SJSA1 (cell line): ENCODE measurements at places on chromosomes 6 and 20.

DNA sequence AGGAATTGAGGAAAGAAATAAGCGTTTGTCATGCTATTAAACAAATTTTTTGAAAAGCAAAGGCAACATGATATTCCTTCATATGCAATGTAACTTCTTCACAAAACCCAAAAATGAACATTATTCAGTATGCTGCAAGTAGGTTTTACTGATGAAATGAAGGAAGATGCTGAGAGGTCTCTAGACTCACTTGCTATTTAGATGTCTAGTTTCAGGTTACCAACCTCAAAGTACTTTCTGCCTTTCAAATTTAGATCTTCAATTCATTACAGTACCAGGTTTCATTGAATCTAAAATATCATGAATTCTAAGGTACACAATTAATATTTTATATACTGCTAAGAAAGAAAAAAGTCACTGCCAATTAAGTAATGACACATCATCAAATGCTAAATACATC lies 39.9 kb downstream of the MYO6 start:
- no peak for DNase-seq

DNA sequence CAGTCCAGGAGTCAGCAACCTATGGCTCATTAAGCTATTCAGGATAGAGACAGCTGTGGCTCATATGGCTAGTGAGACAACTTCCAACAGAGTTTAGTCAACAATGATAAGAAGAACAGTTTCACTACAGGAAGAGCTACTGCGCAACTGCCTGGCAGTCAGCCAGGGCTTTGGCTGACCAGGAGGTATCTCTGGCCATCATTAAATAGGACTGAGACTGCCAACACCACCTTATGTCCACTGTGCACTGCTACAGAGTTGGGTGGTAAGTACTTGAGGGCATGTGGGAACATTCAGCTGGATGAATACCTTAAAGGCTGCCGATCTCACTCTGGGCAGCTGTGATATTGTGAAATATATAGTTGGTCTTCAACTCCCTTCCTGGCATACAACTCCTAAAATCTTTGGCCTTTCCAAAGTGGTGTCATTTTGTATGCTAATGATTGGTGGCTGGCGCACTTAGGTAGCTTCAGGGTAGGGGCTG lies 52.2 kb upstream of the FAM83C start:
- no peak for DNase-seq

GRCh38 chr20:63854069-63854765 lies 7.1 kb upstream of the ABHD16B start:
- peak; percentile 68 for DNase-seq

GRCh38 chr20:21301940-21302663 lies 1.0 kb upstream of the XRN2 start:
- DNase-seq: peak; percentile 27

DNA sequence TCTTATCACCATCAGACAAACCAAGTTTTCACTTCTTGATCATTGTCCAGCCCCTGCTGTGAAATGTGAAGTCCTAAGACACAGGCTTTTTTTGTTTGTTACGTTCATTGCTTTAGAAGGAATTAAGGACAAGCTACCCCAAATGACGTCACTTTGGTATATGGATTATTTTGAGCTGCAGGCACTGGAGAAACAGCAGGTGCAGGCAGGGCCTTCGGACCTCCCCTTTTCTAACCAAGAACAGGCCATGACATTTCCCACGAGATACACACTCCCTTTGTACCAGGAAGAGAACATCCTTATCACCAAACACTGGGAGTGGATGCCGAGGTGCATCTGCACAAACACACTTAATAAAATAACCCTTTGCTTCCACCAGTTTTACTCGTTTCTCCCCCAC lies 418.0 kb upstream of the SULF2 start:
- no peak for DNase-seq

DNA sequence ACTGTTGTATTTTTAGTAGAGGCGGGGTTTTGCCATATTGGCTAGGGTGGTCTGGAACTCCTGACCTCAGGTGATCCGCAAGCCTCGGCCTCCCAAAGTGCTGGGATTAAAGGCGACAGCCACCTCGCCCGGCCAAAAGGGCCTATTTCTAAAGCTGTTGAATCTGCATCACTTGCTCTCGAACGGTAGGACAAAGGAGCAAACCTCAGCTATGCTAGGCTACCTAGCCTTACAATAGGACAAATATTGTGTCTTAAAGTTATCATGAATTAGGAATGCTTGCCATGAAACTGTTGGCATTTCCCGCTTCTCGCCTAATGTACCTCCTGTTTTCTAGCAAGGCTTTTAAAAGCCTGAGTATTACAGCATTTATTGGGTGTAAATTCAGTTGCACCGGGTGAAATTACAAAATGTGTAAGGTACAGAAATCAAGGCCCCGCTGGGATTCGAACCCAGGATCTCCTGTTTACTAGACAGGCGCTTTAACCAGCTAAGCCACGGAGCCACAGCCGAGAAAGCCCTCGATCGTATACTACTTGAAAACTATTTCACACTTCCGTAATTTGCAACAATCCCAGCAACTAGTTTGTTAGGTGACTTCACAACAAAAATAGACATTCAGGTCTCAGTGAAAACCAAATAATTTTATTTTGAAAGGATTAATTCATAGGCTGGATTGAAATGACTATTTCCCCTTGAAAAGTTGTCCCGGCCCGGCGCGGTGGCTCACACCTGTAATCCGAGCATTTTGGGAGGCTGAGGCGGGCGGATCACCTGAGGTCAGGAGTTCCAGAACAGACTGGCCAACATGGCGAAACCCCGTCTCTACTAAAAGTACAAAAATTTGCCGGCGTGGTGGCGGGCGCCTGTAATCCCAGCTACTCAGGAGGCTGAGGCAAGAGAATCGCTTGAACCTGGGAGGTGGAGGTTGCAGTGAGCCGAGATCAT lies 211.6 kb upstream of the ZNF184 start:
- DNase-seq: peak; percentile 50

GRCh38 chr6:42306439-42307140 lies 88.9 kb upstream of the MRPS10 start:
- DNase-seq: no peak

GRCh38 chr6:135506270-135506997 lies 8.9 kb upstream of the AHI1 start:
- no peak for DNase-seq

GRCh38 chr20:53708129-53708968 lies 114.7 kb upstream of the ZNF217 start:
- peak; percentile 42 for DNase-seq

DNA sequence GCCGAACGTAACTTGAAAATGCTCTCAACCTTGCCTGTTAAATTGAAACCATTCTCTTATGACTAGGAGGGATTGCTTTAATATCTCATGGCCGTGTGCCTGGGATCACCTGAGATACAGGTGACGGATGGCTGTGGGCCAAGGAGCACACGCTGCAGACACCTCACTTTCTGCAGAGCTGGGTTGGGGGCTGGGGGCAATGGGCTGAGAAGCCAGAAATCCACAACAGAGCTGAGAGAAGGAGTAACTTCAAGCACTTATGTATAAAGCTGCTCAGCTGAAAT lies 170.9 kb downstream of the DTNBP1 start:
- no peak for DNase-seq

- no peak for DNase-seq
These were observed 405.6 kb downstream of the BTBD9 start for GRCh38 chr6:38234141-38234540.

DNA sequence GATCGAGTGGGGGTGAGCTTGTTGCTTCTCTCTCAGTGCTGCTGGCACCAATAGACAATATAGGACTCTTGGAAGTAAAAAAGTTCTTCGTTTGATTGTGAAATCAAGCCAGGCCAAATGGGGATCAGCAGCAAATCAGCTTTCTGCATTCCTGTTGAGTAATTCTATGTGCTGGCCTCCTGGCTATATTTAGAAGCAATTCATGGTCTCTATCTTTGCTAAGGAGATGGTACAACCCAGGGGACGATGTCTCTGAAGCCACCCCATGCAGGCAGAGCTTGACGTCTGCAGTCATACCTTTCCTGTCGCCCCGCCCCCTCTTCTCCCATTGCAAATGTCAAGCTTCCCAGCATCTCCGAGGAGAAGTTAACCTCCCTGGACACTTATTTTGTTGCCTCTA lies 199.1 kb downstream of the SCP2D1 start:
- no peak for DNase-seq

DNA sequence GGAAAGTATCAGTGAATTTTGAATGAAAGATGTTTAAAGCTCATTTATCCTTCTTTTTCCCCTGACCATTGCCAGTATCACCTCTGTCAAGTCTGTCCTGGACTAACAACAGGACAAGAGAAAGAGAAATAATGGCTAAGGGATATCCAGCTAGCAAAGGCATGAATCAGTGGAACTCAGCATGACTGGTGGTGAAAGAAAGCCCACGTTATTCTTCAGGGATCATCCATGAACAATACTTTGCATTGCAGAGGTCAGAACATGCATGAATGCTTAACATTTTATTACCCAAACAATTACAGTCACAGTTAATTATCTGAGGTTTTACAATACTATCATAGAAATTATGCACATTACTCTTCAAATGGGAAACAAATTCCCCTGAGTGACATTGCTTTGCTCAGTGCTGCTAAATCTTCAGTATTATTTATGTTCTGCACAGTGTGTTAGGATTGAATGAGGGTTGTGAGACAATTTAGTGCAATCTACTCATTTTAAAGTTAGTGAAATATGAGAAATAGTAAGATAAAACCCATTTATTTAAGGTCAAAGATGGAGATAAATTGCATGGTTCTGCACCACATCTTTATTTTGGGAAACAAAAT lies 350.7 kb downstream of the KHDRBS2 start:
- no peak for DNase-seq

DNA sequence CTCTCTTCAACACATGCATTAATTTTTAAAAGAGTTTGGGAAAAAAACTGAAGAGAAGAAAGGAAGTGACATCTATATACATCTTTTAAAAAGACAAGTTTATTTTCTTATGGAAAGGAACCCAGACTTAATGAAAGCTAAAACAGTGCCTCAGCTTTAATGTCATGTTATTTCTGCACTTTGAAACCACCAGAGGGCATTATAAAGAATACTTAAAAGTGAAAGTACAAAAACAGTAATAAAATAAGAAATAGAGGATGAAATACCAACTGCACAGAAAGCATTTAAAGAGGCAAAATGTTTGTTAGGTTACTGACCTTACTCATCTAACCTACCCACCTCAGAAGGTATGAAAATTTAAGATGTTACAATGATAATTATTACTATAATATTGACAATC lies 98.8 kb downstream of the HUS1B start:
- DNase-seq: no peak
